ENCODE measurements at places on chromosomes 1 and 21.

DNA sequence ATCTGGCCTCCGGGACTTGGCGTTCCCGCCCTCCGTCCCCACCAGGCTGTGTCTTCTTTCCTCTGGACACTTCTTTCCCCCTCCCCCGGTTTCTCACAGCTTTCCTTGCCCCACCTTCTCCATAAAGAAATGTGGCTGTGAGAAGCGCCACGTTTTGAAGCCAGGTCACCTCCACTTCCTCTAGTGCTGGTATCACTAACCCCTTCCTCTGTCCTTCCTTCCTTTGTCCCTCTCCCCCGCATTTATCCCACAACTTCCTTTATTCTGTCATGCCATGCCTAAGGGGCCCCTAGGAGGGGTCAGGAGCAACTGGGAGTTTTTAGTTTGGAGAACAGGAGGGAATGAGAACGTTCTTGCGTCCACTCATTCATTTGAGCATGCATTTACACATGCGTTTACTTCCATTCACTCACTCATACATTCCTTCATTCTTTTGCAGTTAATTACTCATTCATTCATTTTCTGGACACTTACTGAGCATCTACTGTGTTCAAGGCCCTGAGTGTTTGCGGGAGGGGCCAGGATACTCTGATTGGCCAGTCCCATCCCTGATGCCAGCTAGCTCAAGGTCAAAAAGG lies 5.0 kb upstream of the ACOT11 start:
- DNase-seq = no peak

DNA sequence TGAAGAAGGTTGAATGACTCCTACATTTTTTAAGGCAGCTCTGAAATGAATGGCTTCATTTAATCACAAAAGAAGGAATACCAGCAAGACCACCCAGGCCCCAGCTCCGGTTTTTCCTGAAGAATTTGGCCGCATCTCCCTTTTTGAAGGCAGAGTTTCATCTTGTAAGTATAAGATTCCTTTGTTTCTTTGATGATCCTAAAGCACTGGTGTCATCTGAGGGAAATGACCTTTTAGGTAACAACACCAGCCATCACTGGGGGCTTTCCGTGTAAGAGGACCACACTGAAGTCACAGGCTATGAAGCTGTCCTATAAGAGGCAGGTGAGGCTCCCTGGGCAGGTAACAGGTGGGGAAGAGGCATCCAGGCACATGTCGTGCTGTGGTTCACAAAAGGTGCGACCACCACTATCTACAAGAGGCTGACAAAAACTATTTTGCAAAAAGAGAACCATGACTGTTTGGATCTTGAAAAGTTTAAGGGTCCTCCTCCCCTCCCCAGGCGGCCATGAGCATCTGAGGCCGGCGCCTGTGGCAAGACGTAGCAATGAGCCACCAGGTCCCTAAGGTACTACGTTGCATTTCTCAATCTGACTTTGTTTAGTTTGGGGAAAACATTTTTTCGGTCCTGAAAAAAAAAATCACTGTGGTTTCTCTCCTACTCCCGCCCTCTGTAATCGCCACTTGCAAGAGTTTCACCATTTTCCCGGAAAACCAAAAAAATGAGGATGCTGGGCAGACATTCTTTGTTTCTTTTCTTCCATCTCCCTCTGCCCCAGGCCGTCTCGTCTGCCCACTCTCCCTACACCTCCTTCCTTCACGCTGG lies 46.3 kb upstream of the IRF2BP2 start:
- DNase-seq = no peak

GRCh38 chr1:211831558-211832323 lies 1.2 kb upstream of the LPGAT1 start:
- DNase-seq = no peak

DNA sequence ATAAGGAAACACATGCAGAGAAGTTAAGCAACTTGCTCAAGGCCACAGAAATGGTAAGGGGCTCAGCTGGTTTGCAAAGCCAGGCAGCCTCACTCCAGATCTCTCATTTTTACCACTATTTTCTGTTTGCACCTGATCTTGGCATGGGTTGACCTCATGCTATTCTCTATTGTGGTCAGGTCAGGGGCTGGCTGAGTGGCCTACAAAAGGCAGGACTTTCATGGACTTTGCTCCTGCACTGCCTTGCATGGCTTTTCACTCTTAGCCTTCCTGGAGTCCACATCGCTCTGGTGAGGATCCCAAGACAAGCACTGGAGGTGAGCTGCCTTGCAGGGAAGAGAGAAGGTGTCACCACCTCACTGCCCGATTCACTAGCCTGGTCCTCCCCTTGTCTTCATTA lies 56.8 kb upstream of the CSF3R start:
- DNase-seq = no peak

GRCh38 chr1:232038706-232039677 lies 412.4 kb downstream of the DISC1 start:
- DNase-seq = no peak

GRCh38 chr1:29849991-29850757 lies 613.9 kb downstream of the PTPRU start:
- DNase-seq = no peak

GRCh38 chr1:234647758-234648157 lies 37.8 kb upstream of the IRF2BP2 start:
- DNase-seq = no peak

- no peak for DNase-seq
Measured at GRCh38 chr1:53715478-53715877, 23.5 kb downstream of the GLIS1 start.

DNA sequence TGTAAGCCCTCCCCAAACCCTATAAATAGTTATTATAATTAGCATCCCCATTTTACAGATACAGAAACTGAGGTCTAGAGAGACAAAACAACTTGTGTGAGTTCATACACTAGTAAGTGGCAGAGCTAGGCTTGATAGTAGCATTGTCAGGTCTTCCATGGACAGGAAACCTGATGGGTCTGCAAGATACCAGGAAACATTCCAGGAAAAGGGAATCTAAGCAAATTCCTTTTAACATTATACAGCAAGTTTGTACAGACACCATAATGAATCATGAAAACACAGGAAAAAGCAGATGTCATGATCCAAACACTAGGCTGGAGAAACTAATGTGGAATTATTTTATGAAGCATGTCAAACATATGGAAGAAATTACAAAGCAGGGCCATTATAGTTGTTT lies 89.1 kb upstream of the KCNK2 start:
- DNase-seq = no peak

DNA sequence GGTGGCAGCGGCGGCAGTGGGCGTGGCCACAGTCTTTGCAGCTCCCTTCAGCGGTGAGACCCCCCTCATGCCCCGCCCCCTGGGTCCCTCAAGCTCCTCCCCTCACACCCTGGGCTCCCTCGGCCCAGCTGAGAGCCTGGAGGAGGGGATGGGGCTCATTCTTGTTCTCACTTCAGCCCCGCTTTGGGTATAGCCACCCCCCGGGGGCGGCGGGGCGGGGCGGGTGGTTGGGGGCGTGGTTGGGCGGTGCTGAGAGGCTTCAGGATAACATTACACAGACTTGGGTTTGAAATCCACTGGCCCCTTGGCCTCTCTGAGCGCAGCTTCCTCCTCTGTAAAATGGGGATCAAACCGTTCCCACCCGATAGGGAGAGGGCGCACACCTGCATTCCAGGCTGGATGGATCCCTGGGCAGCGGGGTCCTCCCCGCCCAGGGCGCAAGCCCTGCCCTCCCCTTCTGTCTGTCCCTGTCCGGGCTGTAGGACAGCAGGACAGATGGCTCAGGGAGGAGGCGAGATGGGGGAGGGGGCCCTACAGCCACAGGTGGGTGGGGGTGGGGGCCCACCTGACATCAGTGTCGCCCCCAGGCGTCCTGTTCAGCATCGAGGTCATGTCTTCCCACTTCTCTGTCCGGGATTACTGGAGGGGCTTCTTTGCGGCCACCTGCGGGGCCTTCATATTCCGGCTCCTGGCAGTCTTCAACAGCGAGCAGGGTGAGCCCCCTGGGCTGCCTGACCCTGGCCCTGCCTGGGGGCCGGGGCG lies 5.1 kb downstream of the CLCNKA start:
- no peak for DNase-seq

DNA sequence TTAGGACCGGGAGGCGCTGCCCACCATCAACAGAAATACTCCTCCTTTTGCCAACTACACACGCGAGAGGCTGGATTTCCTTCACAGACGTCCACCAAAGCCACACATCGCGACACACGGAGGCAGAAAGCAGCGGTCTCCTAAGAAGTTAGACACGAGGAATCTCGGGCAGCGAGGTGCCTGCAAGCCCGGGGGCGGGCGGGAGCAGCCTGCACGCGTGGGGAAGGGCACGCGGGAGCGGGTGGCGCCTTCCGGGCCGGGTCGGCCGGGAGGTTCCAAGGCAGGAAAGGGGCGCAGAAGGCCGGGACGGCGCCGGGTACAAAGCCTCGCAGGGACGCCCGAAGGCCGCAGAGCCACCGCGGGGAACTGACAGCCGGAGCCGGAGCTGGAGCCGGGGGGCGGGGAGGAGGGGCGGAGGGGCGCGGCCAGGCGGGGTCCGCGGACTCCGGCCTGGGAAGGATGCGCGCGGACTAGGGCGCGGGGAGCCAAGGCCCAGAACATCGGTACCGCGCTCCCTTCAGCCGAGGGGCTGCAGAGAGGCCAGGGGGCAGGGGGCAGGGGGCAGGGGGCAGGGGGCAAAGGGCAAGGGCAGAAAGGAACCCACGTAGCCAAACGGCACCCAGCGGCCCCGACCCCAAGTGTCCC lies 722 bp downstream of the NPHP4 start:
- DNase-seq = no peak

DNA sequence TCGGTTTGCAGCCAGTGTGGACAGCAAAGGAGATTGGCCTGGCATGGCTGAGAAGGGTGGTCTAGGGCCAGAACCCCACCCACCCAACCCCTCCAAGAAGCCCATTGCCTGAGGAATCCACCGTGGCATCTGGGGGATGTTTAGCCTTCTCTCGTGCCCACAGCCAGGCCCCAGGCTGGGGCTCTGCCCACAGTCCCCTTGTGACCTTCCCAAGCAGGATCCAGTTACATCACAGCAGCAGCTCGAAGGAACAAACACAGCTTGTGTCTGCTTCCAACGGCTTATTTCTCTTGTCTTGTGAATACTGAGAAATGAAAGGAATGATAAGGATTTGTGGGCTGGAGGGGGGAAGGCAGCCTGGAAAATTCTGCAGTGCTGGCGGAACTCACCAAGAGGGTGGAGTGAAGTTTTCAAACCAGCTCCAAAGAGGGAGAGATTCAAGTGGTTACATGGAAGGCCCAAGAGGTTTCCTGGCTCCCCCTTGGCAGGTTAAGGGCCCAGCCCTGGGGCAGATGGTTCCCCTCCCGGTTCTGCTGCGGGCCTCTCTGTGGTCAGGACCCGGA lies 61.6 kb downstream of the DHRS3 start:
- DNase-seq = no peak

DNA sequence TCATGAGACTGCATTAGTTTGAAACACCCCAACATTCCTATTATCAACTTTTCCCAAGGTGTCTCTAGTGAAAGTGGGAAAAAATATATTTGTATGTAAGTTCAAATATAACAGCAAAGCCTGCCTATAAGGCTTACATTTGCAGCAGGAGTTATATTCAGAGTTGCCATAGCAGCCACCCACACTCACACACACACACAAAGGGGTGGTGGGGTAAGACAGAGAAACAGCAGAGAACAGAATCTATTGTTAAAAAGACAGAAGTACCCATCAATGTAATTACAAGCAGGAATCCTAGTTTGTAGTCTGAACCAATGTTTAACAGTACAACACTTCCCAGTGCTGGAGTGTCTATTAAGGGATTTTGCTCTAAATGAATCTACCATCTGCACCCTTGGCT lies 55.0 kb downstream of the PLPPR5 start:
- DNase-seq = no peak

DNA sequence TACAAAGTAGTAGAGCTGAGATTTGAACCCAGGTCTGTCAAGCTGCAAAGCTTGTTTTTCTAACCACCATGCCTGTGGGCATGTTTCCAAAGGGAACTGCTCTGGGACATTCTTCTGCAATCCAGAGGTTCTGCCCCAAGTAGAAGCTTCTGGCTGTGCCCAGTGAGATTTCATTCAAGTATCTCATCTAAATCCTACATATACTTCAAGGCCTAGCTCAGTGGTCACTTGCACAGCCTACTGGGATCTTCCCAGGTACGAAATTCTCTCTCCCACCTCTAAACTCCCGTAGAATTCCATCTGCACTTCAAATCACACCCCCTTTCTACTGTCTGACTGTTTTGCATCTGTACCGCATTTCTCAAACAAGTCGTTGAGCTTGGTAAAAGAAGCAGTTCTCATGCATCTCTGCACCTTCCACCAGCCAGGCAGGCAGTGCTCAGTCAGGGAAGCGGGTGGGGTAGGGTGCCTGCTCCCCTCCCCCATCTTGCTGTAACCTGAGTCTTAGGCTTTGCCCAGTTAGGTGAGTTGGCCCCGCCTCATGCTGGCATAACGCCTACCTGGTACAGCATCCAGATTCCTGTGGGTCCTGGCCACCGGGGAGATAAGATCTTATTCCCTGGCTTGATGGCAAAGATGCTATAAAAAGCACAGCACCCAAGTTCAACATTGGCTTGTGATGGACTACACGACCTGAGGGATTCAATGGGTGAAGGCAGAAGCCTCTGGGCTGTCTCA lies 13.5 kb downstream of the SLC9A1 start:
- no peak for DNase-seq

GRCh38 chr1:101128211-101128727 lies 102.7 kb upstream of the DPH5 start:
- DNase-seq = no peak

DNA sequence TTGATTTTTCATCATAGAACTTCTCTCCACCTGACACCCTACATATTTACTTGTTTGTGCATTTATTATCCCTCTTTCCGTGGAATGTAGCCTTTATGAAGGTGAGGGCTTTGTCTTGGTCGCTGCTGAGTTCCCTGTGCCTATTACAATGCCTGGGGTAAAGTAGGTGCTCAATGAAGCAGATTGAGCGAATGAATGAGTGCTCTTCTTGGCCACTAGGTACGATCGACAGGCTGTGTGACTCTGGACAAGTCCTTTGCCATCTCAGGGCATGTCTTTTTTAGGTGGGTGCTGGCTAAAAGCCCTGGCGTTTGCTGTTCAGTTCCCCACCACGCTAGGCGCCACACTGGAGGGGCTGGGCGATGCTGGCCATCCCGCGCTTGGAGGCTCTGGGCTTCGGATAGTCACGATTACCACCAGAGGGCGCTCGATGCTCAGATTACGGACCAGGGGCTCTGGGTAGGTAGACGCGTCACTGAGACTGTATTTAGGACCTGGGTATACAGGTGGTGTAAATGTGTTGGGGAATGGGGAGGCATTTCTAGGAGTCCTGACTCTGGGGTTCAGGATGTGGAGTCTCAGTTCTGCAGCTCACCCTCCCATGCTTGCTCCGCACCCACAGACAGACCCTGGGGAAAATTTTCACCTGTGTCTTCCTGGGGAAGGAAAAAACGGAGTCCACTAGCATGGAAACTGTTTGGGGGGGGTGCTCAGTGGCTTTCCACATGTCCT lies 71.0 kb upstream of the CSF3R start:
- DNase-seq = no peak

DNA sequence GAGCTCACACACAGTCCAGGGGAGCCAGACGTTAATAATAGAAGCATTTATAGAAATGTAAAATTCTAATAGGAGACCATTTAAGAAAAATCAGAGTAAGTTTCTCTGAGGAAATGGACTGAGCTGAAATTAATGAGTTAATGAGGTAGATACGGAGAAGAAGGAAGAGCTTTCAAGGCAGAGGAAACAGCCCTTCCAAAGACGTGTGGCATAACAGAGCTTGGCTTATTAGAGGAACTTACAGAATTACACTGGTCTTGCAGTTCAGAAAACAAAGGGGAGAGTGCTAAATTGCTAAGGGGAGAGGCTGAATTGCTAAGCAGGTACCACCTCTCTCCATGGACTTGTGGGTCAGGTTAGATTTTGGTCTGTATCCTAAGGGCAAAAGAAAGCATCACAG lies 8.2 kb upstream of the PIGK start:
- DNase-seq = no peak
